Natural killer cell treated with Interleukin-12 subunit alpha and Interleukin-12 subunit beta and Interleukin-15 and Interleukin-18, amount 100 ng/mL, for 72 hours (primary cell): ENCODE measurements at places on chromosomes 1 and 21. TPM values are rescaled to one million over a fixed set of nuclear protein-coding genes. Genes with fewer than 3 reads are reported as not detected.

FGR gene
- total RNA-seq = 60.0 TPM

GJB5 gene
- total RNA-seq = not detected

TIMM17A gene
- total RNA-seq = 81.5 TPM

RGS13 gene
- total RNA-seq = 0.64 TPM
